ENCODE measurements at places on chromosomes 16 and 17.
A peak's percentile ranks its signal among the peaks of the same experiment; 100 is the strongest.

DNA sequence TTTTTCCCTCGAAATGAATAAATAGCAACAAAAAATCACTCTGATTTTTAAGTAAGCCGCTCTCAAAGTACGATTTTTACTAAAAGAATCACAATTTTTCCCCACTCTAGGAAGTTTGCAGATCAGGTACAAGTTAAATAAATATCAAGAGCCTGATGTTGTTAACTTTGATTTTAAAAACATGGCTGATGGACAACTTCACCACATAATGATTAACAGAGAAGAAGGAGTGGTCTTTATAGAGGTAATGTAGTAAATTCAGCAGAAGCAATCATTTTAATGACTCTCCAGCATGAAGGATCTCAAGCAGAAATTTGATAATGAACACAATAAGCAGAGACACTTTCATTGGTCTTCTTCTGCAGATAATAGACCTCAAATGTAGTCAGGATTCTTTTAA, 262.4 kb downstream of the CNTNAP4 start:
- DNase-seq: no peak

DNA sequence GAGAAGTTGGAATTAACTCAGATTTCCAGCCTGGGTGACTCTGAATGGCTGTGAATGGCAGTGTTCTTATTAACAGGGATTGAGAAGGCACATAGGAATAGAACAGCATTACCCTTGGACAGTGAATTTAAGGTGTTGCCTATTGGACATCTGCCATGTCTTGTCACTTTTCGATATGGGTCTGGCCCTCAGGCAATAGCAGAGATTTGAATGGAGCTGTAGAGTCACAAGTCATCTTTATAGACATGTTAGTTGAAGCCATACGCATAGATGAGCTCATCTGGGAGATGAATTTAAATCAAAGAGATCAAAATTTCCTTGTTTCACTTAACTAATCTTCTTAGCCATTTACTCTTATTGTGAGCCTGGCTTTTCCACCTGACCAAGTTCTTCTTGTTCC, 14.9 kb upstream of the DHRS11 start:
- no peak for DNase-seq

GRCh38 chr16:58684001-58684353, 593 bp downstream of the SLC38A7 start:
- DNase-seq: no peak

- no peak for DNase-seq
These were observed 229.5 kb upstream of the ASIC2 start for GRCh38 chr17:33522623-33523022.

DNA sequence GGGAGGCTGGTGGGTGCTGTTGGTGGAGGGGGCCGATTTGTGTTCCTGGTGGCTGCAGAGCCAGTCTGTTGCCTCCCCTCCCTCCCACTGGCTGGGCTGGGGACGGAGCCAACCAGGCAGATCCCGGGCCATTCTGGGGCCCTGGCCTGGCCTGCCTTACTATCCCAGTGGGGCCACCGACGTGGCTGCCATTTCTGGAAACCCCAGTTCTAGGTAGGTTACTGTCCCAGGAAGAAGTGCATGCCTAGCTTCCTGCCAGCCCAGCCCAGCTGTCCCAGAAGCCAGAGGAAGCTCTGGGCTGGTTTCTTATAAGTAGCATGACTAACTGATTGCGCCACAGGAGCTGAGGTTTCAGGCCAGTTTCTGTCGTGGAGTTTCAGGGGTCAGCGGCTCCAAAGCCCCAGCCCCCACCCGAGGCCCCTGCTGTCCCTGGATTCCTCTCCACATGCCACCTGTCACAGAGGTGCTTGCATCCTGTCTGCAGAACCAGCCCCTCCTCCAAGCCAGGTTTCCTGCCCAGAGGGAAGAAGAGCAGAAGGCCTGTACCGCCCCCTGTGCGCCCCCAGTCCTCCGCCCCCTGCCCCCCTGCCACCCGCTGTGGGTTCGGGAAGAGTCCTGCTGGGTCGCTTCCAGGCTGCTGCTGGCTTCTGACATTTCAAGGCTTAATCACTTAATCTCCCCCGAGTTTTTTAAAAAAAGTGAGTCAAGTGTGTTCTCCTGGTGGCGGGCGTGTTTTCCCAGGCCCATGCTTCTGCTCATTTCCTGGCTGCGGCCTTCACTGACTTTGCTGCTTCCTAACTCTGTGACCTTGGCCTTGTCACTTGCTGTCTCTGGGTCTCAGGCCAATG, 13.2 kb downstream of the IL4R start:
- DNase-seq: peak; percentile 73

GRCh38 chr17:36777118-36777517, 160.2 kb upstream of the LHX1 start:
- DNase-seq: no peak

DNA sequence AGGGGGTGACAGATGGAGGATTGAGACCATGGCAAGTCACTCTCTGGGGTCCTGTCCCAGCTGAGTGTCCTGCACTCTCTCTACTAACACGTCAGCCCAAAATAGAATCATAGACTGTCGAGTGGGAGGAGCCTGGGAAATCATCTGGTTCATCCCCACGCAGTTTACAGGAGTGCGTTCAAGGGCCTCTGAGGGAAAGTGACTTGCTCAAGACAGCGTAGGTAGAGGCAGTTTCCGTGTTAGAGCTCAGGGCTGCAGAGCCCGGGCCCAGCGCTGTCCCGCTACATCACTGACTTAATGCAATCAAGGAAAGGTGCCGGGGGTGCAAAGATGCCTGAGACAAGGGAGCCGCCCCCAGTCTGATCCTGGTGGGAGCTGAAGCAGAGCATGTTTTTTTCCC, 10.3 kb downstream of the GSG1L2 start:
- no peak for DNase-seq

DNA sequence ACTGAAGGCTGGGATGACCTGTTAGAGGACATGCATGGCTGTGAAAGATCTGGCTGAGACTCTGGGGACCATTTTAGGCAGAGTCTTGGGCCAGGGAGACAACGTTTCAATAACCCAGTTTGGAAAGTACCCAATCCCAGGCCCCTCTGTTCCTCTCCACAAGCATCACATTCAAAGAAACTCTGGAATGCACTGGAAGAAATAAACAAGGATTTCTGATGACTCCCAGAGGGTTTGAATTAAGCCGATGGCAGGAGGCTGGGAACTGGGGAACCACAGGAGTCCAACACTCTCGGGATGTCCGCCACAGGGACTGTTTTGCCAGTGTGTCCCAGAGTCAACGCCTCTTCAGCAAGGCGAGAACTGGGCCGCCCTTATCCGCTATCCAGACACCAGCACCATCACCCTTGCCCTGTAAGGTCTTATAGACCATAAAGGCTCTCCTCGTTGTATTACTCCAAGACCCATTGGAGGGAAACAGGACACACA, 3.3 kb downstream of the PMP22 start:
- no peak for DNase-seq

DNA sequence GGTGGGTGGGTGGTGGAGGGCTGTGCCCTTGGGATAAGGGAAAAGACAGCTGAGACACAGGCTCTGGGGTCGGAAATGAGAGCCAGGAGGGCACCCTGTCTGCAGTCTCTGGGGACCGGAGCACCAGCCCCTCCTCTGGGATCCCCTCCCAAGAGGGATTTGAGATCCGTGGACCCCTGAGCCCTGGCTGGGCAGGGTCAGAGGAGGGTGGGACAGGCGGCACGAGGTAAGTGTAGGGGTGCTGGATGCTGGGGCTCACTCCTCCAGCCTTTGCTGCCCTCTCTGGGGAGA, 425 bp downstream of the SGSH start:
- no peak for DNase-seq

DNA sequence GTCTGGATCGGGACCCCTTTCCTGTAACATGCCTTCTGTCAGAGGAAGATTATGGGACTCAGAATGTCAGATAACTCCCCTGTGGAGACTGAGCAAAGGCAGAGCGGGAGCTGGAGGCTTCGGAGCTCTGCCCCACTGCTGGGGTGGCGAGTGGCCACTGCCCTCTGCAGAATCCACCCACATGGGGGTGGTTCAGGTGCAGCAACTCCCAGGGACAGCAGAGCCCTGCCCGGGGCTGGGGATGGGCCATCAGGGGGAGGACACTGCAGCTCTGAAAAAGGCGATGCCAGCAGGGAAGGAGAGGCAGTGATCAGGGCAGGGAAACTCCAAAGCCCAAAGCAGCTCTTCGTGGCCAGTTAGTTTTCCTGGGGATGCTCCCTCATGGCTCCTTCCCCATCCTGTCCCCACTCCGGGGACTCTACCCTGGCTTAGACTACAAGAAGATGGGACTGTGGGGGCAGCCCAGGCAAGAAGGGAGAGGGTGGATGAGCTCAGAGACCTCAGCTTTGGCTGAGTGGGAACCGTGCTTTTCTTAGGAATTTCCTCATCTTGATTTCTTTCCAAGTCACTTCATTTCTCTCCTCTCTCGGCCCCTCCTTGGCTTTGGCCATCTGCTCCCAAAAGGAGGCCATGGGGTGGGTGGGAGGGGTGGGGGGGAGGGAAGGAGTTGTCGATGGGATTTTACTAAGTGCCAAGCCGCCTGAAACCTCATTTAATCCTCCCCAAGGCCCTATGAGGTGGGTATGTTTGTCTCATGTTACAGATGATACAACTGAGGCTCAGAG, 4.0 kb downstream of the CA4 start:
- no peak for DNase-seq

DNA sequence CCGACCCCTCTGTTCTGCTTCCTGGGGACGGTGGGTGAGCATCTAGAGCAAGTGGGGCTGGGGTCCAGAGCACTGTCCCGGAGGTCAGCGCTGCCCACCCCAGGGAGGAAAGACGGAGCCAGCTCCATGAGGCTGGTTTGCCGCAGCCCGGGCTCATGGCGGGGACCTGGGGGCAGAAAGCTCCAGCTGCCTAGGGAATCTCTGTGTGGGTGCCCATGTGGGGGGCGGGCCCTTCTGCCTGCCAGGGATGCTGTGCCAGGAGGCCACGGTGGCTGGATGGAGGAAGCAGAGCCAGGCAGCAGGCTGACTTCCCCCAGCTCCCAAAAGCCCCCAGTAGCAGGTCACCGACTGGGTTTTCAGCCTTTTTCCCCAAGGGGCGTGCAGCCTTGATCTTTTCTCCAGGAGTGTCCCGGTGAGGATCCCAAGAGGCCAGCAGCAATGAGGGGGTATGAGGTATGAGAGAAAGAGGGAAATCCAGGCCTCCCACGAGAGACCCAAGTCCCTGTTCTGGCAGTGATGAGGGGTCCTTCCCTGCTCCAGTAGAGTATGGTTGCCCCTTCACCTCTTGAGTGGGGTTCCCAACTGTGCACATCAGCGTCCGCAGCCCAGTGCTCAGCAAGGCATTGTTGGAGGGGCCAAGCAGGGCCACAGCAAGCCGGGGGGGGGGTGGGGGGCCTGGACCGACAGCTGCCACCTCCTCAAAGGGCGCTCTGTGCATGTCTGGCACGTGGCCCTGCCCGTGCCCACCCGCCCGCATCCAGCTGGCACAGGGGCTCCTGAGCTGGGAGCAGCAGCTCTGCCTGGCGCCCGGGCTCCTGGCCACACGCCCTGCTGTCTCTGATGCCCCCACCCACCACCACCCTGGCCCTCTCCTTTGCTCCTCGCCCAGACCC, 15.6 kb upstream of the BCAR1 start:
- DNase-seq: no peak

- no peak for DNase-seq
These were observed 82.4 kb downstream of the GSG1L start for GRCh38 chr16:27980919-27981700.

DNA sequence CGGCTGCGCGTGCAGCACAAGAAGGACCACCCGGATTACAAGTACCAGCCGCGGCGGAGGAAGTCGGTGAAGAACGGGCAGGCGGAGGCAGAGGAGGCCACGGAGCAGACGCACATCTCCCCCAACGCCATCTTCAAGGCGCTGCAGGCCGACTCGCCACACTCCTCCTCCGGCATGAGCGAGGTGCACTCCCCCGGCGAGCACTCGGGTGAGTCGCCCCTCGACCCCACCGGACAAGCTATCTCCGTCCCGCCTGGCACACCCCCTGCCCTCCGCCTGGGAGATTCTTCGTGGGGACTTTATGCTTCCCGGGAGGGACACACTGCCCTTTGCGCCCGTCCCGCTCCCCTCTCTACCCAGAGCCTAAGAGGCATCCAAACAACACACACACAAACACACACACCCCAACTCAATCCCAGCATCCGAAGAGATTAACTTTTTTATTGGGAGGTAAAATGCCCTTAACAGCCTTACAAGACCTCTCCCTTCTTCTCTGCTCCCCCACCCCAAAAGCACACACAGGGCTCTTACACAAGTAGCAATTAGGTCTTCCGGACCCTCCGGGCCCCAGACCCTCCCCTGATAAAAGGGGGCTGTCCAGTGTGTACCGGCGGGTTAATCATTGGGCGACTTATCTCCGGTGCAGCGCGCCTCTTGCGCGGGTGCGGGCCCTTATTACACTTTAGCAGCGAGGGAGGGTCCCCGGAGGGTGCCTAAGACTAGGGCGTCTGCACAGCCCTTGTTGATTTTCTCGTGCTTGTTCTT, 2.1 kb downstream of the SOX9 start:
- DNase-seq: no peak

DNA sequence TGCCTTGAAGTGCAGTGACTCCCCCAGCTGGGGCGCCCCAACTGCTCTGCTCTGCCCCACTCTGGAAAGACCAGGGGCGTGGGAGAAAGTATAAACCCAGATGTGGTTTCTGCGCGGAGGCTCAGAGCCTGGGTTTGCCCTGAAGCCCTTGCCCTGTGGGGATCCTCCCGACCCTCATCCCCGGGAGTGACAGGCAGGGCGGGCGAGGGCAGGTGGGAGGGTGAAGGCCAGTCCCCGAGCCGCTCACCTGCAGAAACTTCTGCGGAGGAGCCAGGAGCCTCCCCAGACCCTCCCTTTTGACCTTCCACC, 3.8 kb downstream of the TPSD1 start:
- DNase-seq: no peak

DNA sequence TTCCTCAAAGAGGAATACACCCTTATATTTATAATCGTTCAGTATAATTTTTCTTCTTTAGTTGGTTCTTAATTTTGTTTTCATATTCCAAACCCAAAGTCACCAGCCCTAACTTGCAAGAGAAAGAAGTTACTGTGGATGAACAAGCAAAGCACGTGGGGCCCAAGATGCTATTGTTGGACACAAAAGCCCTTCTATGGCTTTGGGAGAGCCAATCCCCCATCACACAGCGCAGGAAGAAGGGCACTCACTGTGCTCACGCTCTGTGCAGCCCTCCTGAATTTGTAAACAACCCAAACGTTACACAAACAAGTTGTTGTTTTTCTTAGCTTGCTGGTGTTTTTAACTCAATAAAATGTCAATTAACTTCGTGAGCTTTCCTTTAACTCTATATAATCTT, 22.5 kb downstream of the SPPL2C start:
- no peak for DNase-seq

DNA sequence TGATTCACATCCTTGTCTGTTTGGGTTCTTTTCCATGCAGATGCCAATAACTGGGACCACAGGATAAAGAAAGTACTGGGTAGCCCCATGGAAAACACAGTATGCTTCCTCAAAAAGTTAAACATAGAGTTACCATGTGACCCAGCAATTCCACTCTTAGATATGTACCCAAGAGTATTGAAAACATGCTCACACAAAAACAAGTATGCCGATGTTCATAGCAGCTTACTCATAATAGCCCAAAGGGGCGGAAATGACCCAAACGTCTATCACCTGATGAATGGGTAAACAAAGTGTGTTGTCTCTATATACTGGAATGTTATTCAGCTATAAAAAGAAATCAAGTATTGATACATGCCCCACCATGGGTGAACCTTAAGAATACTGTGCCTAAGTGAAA, 55.4 kb downstream of the CYB5B start:
- no peak for DNase-seq

GRCh38 chr17:42502091-42502490, 34.0 kb upstream of the NAGLU start:
- DNase-seq: no peak
